ENCODE measurements at places on chromosomes 12 and 14.

GRCh38 chr14:26332966-26333365 lies 264.9 kb downstream of the NOVA1 start:
- DNase-seq: no peak

- no peak for DNase-seq
Observed at GRCh38 chr12:93042684-93043083, 113.6 kb upstream of the EEA1 start.

DNA sequence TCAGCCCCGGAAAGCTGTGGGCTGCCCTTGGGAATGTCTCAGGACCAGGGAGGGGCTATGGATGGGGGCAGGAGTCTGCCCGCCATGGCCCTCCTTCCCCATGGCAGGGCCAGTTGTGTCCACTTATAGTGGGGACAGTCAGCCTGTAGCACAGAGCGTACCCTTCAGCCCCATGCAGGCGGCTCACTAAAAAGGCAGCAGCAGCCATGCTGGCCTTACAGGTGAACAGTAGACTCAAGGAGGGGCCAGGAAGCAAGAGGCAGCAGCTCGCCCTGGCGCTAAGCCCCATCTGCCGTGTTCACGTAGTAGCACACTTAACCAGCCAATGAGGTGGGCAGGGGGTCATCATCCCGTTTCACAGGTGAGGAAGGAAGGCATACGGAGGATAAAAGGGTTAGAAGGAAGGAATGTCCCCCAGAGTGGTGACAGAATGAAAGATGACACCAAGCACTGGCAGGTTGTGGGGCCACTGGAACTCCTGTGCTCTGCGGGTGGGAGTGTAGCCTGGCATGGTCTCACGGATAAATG lies 52.7 kb downstream of the FAM222A start:
- no peak for DNase-seq

DNA sequence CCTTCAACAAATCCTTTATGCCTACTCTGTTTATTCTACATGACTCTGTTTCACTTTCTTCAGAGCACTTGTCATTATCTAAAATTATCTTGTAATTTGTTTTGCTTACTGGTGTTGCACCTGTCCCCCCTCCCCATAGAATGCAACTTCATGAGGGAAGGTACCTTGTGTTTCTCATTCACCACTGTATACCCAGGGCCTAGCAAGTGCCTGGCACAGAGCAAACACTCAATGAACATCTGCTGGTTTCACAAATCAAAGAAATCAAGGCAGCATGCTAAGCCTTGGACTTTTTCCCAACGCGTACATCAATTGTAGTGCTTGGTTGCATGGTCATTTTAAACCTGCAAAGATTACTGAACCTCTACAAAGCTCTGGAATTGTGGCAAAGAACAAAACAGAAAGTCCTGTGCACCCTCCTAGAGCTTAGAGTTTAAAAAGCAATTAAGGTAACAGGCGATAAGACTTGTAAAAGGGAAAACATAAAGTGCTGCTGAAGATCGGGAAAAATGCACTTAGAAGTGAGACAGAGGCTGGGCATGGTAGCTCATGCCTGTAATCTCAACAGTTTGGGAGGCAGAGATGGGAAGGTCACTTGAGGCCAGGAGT lies 479.1 kb downstream of the MED13L start:
- DNase-seq: no peak
